ENCODE measurements at places on chromosomes 6 and 20.

DNA sequence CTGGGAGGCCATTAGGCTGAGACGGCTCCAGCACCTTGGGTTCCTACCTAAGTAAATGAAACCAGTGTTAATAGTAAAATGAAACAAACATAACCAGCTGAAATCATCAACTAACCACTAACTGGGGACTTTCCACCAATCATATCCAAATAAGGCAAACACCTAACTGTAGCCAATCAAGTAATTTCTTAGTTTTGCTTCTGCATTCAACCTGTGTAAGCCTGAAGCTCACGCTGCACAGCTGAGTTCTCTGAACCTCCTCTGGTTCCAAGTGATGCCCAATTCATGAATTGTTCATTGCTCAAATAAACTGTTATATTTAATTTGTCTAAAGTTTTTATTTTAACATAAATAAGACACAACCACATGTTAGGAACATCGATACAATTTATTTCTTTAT lies 22.5 kb downstream of the KLHL32 start:
- no peak for DNase-seq

DNA sequence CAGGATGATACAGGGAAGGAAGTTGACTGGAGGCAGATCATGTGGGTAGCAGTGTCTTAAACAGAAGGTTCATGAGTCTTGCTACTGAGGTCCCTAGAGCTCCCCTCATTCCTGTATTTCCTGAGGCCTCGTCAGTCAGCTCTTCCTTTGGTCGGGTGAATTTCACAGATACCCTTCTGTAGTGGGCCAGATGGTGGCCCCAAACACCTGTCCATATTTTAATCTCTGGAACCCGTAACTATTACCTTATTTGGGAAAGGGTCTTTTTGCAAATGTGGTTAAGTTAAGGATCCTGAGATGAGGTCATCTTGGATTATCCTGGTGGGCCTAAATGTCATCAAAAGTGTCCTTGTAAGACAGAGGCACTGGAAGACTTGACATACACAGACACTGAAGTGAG lies 9.6 kb downstream of the KCNS1 start:
- DNase-seq: no peak

DNA sequence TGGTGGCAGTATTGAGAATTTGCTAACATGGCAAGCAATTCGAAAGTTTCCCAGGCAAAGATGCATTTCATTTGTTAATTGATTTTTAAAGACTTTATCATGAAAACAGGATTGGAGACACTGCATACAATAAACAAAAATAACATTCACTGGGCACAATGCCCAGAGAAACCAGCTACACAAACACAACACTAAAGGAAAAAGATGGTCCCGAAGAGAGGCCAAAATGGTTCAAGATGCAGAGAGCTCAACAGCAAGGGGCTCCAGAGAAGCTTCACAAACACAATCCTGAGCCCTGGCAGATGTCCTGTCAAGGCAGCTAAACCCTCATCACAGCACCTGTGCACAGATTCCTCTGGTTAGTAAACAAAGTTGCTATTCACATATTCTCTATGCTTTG lies 79.3 kb downstream of the INSM1 start:
- DNase-seq: no peak

- DNase-seq: no peak
Observed at GRCh38 chr6:93555292-93555691, 135.9 kb upstream of the EPHA7 start.

GRCh38 chr20:38066969-38067716 lies 33.6 kb downstream of the RPRD1B start:
- no peak for DNase-seq
